WTC11 (cell line): ENCODE measurements at places on chromosomes 1 and 21. TPM values are rescaled to one million over a fixed set of nuclear protein-coding genes. Genes with fewer than 3 reads are reported as not detected.

Gene MAD2L2
- total RNA-seq = 283 to 312 TPM (median 305 TPM) in 3 replicates

DNA sequence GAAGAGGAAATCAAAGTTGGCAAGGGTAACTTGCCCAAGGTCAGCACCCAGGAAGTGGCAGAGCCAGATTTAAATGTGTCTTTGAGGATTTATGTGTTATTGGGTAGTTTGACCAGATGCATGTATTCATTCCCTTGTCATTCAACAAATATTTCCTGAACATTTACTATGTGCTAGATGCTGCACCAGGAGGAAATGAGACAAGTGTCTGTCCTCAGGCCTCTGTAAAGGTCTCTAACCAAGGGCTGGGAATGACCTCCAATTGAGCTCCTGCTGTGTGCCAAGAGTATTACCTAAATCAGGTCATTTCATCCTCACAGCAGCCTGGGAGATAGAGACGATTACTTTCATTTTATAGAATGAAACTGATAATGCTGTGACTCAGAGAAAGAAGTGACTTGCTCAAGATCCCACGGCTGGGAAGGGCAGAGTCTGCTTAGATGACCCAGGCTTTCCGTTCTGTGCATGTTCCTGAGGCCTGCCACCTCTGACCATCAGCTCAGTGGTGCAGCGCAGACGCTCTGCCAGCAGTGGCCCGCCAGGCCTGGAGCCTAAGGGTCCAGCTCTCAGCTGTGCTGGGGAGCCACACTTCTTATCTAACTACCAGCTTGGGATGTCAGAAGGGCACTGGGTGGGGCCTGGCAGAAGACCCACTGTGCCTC is 3.5 kb upstream of the TTC22 start:
- DNase-seq = no peak

Gene OR2M3
- total RNA-seq = not detected in 3 replicates

Gene IARS2
- total RNA-seq = 72.3 to 73.9 TPM (median 73.6 TPM) in 3 replicates

DNA sequence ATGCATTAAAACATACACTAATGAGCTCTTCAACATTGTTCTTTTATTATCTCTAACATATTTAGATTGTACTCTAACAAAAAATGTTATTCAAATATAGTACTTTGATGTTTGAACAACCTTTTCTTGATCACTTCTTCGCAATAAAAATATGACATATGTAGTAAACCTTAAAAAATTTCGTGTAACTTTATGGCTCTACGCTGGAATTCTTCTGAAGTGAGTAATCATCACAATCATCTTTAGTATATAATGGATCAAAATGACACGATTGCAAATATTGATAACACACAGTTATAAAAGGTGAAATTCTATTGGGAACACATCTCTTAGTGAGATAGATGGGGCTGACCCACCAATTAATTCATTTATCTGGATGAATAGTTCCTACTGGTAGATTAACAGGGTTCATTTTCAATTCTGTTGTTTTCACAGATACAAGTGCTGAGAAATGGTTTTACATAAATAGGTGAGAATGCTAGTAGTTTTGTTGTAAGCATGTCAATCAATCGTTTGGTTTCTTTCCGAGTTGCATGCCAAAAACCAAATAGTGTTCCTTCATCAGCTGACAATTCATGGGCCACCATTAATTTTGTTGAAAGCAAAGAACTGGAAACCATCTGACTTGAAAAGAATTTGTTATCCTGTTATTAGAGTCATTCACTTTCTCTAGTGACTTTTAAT is 1.5 kb upstream of the ZMPSTE24 start:
- DNase-seq = no peak

DNA sequence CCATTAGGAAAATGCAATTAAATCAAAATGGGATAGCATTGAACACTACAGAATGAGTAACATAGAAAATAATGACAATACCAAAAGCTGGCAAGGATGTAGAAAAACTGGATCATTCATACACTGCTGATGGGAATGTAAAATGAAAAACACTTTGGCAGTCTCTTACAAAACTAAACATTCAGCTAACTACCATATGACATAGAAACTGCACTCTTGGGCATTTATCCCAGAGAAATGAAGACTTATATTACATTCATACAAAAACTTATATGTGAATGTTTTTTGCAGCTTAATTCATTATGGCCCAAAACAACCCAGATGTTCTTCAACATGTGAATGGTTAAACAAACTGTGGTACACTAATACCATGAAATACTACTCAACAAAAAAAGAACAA is 66.4 kb downstream of the ANKRD13C start:
- no peak for DNase-seq
